ENCODE measurements at places on chromosomes 13 and 19. TPM values are rescaled to one million over a fixed set of nuclear protein-coding genes. Genes with fewer than 3 reads are reported as not detected.
A peak's percentile ranks its signal among the peaks of the same experiment; 100 is the strongest.

- no peak overlapping the region for H3K4me3 ChIP-seq
- no peak overlapping the region for H3K27ac ChIP-seq
- DNase-seq, result no peak
- no peaks in the 10 kb centered on the region for H3K36me3 ChIP-seq
These were observed 40.0 kb downstream of the COL4A1 start for GRCh38 chr13:110266983-110267382.

SHISA7 gene
- total RNA-seq, result not detected

TTC9B gene
- not detected for total RNA-seq

BEST2 gene
- 0.27 TPM for total RNA-seq

DNA sequence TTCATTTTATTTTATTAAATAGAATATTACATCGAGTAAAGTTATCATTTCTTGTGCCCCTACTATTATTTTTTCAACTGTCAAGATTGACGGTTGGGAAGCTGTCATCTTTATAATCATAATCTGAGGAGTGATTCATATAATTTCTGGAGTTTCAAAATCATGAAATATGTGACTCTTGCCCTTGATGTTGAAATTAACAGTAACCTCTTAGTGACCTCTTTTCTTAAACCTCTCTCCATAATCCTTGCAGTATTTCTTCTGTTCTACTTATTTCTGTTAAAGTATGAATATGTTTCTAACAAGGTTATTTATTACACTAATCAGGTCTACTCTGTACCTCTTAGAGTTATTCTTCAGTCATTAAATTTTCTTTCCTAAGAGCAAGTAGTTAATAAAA lies 663.8 kb downstream of the LIG4 start:
- no peak for DNase-seq
- no peaks in the 10 kb centered on the region for H3K36me3 ChIP-seq
- no peak overlapping the region for H3K27ac ChIP-seq
- no peaks in the 10 kb centered on the region for H3K27me3 ChIP-seq
- no peak overlapping the region for H3K4me3 ChIP-seq
- H3K4me1 ChIP-seq, result no peaks in the 10 kb centered on the region

DNA sequence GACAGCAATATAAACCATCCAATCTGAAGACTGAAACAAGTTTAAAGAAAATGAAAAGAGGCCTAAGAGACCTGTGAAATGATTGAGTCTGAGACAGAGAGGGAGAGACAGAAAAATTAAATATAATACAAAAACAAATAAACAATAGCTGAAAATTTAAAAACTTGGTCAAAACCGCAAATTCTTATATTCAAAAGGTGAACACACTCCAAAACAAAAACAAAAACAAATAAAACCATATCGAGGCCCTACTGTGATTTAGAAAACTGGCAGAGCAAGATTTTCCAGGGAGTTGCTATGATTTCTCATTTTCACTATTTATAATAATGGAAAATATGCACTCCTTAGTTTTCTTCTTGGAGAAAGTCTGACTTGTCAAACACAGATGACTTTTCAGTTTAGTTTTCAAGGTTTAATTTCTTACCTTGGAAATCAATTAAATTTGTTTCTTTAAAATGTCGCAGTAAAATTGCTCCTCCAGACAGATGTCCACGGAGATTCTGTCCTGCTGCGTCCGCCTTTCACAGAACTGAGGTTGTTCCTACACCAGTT lies 1420.3 kb downstream of the UQCRFS1 start:
- H3K27me3 ChIP-seq, result no peaks in the 10 kb centered on the region
- H3K36me3 ChIP-seq, result no peaks in the 10 kb centered on the region
- peak overlapping the region; percentile 73 for H3K4me3 ChIP-seq
- no peaks in the 10 kb centered on the region for H3K4me1 ChIP-seq
- DNase-seq, result no peak
- H3K27ac ChIP-seq, result peak overlapping the region; percentile 69

ZNF729 gene
- total RNA-seq, result not detected

ATP4A gene
- total RNA-seq, result not detected

Measured in Caco-2 (cell line).